ENCODE measurements at places on chromosomes 3 and 15.

- peak; percentile 100 for DNase-seq
Observed at GRCh38 chr3:194255252-194256039, 95.7 kb downstream of the CPN2 start.

GRCh38 chr15:65363306-65363705 is 14.5 kb downstream of the IGDCC3 start:
- no peak for DNase-seq

DNA sequence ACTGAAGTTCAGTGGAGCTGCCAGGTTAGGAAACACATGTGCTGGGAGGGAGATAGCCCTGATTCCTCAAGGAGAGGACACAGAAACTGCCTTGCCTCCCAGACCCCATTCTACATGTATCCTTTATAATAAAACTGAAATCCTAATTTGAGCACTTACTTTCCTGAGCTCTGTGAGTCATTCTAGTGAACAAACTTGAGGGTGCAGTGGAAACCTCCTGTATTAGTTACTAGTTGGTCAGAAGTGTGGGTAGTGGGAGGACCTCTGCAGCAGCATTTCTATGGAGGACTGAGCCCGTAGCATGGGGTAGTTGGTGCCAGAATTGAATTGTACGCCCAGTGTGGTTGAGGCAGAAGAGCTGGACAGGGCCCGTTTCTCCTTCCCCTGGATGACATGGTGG is 23.9 kb downstream of the ATP1B3 start:
- no peak for DNase-seq

DNA sequence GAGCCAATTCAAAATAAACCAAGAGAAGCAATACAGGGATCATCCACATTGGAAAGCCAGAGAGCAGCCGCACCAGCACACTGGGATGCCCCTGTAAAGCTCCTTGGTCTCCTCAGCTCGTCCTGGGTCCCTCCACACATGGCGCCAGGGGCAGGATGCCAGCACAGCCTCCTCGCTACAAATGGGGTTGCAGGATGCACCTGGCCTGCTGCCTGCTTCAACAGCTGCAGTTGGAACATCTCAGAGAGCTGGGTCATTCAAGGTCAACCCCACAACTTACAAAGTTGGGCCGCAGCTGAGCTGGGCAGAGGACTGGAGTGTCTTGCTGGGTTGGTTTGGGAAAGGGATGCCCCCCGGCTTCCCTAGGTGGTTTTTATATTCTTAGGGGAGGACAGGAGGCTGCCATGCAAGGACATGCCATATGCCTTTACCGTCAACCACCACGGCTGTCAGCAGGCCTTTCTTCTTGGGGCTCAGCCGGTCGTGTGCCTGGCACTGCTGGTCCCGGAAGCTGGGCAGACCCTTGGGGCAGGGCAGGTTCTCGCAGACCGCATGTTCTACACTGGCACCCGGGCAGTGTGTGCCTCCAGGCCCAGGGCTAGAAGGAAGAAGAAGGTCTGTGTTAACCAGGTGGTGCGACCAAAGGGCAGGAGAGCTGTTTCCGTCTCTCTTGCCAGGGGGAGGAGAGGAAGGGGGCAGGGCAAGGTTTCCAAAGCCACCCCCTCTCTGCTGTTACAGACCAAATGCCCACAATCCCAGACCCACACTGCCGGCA is 225.2 kb downstream of the ADAMTS17 start:
- no peak for DNase-seq

GRCh38 chr3:139838269-139838957 is 96.6 kb upstream of the CLSTN2 start:
- no peak for DNase-seq

- DNase-seq: no peak
Observed at GRCh38 chr3:193168931-193169330, 72.1 kb upstream of the PLAAT1 start.

All from Kasumi-1 (cell line).